Stimulated activated CD4-positive, alpha-beta T cell treated with anti-CD3 and anti-CD28 coated beads, Interleukin-2, amount 100 ng/mL, for 48 hours (primary cell): ENCODE measurements at places on chromosomes 5 and 9.

DNA sequence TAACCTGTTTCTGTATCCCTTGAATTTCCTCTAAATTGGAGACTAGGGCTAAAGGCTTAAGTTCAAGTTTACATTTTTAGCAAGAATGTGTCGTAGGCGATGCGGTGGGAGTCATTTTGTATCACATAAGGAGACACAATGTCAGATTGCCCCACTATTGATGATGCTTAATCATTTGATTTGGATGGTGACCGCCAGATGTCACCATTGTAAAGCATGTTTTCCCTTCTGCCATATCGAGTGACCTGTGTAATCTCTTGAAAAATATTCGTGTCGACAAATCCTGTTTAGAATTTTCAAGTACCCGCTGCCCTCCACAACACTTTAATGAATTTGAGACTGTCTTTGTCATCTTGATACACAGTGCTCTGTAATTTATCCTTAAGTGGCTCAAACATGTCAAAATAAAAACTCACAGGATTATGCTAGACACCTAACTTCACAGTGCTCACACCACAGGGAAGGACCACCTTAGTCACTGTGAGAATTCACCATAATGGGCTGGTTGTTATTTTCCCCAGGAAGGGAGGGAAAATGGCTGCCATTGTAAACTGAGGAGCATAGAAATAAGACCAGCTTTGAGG is 34.5 kb upstream of the SLC46A2 start:
- DNase-seq = no peak

- DNase-seq = no peak
Observed at GRCh38 chr9:16329671-16330113, 540.8 kb downstream of the BNC2 start.

DNA sequence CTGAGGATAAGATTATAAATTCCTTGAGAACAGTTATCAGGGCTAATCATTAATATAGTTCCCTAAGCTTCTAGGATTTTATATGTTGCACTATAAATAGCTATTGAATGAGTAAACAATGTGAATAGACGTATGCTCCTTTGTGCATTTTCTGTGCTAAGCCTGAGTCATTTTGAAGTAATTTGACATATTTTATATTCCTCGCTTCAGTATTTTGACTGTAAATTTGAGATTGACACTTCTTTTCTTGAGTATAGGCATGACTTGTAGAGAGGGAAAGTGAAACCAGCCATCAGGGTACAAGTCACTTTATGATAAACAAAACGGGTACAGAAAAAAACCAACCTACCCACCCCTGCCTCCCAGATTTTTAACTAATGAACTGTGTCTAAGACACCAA is 367.7 kb upstream of the PRR16 start:
- no peak for DNase-seq

DNA sequence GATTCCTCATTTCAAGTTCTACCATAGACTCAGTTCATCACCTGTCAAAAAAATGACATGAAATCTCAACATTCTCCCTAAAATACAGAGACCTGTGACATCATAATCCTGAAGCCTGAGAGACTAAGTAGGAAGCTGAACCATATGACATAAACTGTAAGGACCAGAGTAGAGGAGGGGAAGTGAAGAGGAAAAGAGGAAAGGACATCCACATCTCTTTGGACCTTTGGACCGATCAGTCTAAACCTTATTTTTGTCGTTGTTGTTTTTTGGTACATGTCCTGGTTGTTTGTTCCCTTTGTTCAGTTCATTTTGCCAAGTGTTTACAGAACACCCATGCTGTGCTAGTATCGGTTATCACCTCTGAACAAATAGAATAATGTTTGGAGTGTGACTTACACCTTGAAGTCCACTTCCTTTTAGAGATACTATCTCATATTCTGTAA is 41.9 kb downstream of the LURAP1L start:
- DNase-seq = no peak

- DNase-seq = no peak
Observed at GRCh38 chr5:146450002-146450401, 2.9 kb downstream of the TCERG1 start.

- DNase-seq = no peak
Observed at GRCh38 chr5:39469777-39470415, 45.1 kb upstream of the DAB2 start.

- no peak for DNase-seq
Observed at GRCh38 chr9:95719354-95719753, 156.1 kb upstream of the ERCC6L2 start.

- DNase-seq = no peak
Observed at GRCh38 chr5:149878371-149878770, 66.2 kb downstream of the PDE6A start.
